CD4-positive, alpha-beta T cell treated with Interleukin-1 beta for 1 hour (primary cell): ENCODE measurements at places on chromosomes 7 and 10.

- no peak for DNase-seq
These were observed 275.0 kb downstream of the PTEN start for GRCh38 chr10:88138319-88138848.

DNA sequence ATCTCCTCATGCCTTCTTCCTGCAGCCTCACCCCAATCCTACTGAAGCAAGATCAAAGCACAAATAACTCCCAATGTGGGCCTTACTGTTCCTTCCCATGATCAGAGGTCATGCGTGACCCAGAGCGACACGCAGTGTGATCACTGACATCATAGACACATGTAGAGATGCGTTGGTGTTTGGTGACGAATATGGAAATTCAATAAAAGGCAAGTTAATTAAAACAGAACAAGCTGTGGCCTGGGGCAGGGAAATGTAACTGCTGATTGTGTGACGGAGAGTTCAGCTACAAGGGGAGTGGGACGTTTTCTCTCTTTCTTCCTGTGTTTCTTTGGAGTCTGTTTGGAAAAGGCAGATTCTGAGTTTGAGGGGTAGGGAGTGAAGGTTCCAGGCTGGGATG, 34.8 kb upstream of the CARD11 start:
- no peak for DNase-seq

GRCh38 chr10:16950656-16951601, 133.7 kb upstream of the RSU1 start:
- no peak for DNase-seq

DNA sequence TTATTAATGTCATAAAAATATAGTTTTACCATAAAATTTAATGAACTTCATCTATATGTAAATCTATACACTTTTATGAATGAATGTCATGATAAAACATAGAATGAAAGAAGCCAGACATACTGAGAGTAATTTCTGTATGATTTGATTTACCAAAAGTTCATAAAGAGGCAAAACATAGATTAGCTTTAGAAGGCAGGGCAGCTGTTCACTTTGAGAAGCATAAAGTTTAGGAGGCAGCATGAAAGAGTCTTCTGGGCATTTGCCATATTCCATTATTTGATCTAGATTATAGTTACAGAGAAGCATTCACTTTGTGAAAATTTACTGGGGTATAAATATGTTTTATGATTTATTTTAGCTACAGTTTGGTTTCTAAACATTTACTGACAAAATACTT, 487.2 kb downstream of the ANKRD7 start:
- no peak for DNase-seq

GRCh38 chr10:15211464-15211979, 43.0 kb upstream of the NMT2 start:
- DNase-seq = no peak

- no peak for DNase-seq
These were observed 182.8 kb upstream of the CDC14C start for GRCh38 chr7:48741545-48741944.

- DNase-seq = peak; percentile 61
These were observed 28.7 kb downstream of the PNPLA8 start for GRCh38 chr7:108497082-108497725.

DNA sequence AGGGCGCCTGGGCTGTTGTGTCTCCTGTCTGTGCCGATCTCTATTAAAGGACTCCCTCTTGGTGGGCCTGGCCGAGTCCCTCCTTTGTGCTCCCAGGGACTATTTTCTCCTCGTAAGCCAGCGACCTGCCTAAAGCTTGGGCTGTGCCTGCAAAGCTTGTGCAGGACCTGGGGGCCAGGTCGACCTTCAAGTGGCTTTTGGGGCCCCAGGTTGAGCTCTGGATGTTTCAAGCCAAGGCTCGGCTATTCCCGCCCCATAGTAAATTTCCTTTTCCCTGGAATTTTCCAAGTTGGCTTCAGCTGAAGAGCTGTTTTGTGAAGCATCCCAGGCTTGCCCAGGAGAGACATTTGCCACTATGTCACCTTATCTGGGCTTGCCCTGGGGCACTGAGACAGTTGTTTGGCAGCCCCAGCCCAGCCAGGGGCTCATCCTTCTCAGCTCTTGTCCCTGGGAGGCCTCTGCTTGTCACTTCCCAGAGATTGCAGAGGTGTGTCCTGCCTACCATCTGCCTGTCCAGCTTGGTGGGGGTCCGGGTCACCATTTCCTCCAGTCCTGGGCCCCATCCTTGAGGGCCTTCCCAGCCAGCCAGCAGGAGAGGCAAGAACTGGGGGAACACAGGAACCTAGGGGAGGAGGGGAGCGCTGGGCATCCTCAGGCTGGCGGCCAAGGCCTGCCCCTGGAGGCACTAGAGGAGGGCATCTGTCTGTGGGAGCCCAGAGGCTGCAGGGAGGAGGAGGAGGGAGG, 20.2 kb downstream of the ZMIZ2 start:
- no peak for DNase-seq

- no peak for DNase-seq
These were observed 8.5 kb upstream of the UNCX start for GRCh38 chr7:1224086-1224716.

- no peak for DNase-seq
These were observed 3.1 kb upstream of the PTPRE start for GRCh38 chr10:127903789-127904188.

DNA sequence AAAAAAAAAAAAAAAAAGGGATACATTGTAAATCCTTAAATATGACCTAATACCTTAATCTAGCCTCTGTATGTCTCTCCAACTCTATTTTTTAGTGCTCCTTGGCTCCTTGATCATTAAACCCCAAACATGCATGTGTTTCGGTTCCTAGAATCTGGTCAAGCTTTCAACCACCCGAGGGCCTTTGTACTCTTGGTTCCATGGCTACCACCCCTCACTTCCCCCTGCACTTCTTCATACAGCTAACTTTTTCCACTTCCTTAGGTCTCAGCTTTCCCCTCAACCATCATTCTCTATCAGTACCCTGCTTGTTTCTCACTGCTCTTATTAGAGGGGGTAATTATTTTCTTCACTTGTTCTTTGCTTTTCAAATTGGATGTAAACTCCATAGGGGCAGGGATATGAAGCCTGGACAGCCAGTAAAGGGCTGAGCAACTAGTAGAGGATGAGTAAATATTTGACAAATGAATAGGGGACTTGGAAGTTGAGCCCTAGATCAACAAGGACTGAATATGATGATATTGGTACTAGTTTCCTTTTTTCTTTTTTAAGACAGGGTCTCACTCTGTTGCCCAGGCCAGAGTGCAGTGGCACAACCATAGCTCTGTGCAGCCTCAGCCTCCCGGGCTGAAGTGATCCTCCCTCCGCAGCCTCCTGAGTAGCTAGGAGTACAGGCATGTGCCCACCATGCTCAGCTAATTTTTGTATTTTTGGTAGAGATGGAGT, 4.3 kb upstream of the GDI2 start:
- DNase-seq = peak; percentile 21

DNA sequence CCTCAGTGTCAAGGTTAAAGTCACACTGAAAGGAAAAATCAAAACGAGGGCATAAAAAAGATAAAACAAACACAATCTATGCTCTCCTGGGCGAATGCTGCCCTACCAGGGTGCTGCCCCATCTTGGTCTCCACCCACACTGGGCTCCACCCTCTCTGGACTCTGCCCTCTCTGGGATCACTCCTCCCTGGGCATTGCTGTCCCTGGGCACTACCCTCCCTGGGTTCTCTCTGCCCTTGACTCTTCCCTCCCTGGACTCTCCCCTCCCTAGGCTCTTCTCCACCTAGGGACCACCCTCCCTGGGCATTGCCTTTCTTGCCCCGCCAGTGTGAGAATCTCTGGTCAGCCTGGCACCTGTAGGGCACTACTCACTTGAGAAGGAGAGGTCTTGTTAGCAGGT, 8.6 kb downstream of the GDF2 start:
- DNase-seq = no peak
